Activated CD4-positive, alpha-beta T cell treated with anti-CD3 and anti-CD28 coated beads, Interleukin-2, amount 10 ng/mL, durations not matched to agents 24 days and 14 days (primary cell): ENCODE measurements at places on chromosomes 5 and 9.
A peak's percentile ranks its signal among the peaks of the same experiment; 100 is the strongest.

DNA sequence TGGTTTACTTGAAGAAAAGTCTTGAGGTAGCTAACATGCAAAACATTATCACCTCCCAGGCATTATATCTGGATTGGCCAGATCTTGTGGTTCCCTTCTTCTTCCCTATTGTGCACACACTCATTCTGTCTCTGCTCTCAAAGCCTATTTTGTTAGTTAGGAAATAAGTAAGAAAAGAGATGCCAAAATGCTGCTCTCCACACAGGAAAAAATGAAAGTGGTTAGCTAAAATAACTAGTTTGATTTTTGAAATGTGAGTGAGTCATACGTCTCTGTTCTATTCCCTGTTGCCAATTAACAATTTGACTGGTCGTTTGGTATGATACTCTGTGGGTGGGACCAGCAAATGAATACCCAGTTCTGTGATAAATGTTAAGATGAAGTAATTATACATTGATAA is 28.1 kb downstream of the LMNB1 start:
- no peak for DNase-seq

GRCh38 chr9:123834889-123835562 is 94.9 kb downstream of the DENND1A start:
- DNase-seq: no peak

DNA sequence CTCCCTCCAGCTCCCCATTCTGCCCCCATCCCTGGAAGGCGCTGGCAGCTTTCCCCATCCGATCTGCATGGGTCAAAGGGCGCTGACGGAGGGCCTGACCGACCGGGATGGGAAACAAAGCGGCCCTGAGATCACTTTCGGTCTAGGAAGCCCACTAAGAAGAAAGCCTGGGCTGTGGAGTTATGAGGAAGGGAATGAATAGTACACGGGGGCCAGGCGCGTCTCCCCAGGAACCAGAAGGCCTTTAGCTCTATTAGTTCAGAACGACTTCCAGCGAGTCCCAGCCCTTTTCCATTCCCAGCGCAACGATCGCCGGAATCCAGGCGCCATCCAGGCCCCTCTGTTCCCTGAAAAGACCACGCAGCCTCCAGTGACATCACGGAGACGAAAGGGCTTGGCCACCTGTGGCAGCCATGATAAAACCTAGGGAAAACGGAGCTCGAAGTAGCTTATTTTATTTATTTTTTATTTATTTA is 70.1 kb upstream of the CCDC180 start:
- DNase-seq: peak; percentile 51

- no peak for DNase-seq
These were observed 32.6 kb downstream of the CSNK1A1 start for GRCh38 chr5:149518620-149519019.

GRCh38 chr5:103693517-103693916 is 130.9 kb upstream of the NUDT12 start:
- no peak for DNase-seq

GRCh38 chr9:36146651-36147050 is 10.1 kb downstream of the GLIPR2 start:
- DNase-seq: no peak

DNA sequence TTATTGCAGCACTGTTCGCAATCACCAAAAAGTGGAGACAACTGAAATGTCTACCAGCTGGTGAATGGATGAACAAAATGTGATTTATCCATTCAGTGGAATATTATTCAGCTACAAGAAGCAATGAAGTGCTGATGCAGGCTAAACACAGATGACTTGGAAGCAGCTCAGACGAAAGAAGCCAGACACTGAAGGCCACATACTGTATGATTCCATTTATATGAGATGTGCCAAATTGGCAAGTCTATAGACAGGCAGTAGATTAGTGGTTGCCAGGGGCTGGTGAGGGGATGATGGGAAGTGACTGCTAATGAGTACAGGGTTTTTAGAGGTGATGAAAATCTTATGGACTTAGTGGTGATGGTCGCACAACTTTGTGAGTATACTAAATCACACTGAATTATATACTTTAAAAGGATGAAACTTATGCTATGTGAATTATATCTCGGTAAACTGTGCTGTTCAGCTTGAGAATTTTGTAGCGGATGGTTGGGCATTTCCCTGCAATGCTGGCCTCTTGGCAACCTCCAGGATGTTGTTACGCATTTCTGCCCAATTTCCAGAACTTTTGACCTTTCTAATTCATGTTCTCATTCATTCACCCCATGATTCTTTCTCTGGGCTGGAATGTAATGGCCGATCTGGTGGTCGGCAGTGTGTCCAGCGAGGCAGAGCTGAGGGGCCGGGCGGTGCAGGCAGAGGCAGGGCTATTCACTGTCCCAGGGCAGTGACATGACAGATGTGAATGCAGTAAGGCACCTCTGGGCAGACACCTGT is 22.0 kb upstream of the WNK2 start:
- DNase-seq: no peak

DNA sequence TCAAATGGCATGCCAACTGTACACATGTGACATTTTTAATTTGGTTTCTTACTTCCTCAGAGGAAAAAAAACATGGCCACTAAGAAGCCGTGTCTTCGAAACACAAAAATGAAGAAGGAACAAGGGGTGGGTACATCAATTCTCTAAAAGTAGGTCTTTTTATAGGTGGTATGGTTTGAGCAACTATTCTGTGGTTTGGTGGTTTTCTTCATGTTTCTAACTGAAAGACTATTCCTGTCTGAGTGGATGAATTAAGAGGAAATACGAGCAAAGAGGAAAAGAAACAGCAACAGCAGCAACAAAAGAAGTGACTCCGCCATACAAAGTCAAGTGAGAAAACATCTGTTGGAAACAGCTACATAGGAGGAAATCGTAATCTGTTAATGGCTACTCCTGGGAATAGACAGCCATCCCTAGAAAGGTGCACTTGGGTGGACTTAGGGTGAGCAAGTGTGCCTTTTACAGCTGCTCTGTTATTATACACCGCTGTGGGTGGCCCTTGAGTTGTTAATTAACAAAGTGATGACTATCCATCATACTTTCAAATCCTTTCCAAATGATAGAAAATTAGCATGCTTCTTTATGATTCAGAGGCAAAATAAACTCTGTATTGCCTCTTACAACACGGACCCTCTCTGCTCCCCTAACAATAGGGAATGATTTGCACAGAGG is 575.8 kb downstream of the TLE1 start:
- DNase-seq: no peak

DNA sequence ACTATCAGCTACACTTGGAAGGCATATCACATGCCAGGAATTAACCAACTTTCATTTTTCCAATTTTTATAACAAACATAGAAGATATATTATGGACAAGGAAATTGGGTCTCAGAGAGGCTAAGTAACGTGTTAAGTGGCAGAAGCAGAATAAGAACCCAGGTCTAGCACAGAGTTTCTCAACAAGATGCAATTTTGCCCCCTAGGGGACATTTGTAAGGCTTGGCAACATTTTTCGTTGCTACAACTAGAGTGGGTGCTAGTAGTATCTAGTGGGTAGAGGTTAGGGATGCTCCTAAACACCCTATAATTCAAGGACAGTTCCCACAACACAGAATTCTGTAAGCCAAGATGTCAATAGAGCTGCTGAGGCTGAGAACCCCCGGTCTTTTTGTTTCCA is 180.6 kb downstream of the SNCAIP start:
- no peak for DNase-seq

GRCh38 chr9:78189001-78189400 is 46.9 kb upstream of the CEP78 start:
- no peak for DNase-seq

DNA sequence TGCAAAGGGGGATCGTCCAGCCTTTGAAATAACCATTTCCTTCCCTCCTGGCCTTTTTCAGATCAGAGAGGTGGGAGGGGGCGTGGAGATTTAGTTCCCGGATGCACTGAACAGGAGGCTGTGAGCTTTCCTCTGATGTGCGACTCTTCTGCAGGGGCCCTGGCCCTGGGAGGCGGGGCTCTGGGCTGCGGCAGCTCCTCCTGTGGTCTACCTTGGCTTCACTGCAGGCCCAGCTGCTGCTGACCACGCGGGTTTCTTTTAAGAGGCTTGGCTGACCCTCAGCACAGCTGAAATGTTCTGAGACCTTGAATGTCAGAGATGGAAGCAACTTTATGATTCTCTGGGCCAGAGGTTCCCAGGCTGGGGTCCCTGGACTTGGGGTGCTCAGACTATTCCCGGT is 27.0 kb upstream of the COL15A1 start:
- no peak for DNase-seq

- no peak for DNase-seq
These were observed 207.6 kb upstream of the DMRTA1 start for GRCh38 chr9:22238809-22239684.

DNA sequence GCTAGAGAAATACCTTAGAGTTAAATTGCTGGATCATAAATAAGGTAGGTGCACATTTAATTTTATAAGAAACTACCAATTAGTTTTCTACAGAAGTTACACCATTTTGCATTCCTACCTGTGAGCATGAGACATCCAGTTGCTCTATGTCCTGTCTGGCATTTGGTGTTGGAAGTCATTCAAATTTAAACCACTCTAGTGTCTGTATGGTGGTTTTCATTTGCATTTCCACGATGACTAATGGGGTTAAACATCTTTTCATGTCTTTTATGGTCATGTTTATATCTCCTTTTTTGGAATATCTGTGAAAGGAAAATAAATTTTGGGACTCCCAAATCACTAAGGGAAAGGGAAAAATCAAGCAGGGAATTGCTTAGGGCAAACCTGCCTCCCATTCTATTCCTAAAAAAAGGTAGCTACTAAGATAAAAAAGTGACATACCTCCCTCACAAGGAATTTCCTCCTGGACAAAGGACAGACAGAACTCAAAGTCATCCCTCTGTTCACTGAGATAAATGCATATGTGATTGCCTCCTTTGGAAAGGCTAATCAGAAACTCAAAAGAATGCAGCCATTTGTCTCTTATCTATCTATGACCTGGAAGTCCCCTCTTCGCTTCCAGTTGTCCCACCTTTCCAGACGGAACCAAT is 31.6 kb upstream of the ADCY2 start:
- DNase-seq: no peak

GRCh38 chr5:109674596-109674995 is 15.1 kb upstream of the MAN2A1 start:
- no peak for DNase-seq

DNA sequence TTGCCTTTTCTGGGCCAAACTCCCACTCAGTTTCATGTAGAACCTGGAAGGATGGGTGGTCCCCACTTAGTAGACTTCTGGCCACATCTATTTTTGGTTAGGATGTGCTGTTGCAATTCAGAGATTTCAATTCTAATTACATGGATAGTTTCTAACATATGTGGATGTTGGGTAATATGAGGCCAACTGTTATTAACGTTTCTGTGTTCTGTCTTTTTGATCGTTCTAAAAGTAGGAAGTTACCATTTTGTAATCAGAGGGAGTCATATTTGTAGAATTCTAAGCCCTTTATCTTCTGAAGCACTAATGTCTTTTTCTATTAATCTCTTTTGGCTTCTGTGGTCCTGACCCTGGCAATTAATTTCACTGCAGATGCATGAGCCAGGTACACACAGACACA is 141.6 kb upstream of the SPEF2 start:
- no peak for DNase-seq

DNA sequence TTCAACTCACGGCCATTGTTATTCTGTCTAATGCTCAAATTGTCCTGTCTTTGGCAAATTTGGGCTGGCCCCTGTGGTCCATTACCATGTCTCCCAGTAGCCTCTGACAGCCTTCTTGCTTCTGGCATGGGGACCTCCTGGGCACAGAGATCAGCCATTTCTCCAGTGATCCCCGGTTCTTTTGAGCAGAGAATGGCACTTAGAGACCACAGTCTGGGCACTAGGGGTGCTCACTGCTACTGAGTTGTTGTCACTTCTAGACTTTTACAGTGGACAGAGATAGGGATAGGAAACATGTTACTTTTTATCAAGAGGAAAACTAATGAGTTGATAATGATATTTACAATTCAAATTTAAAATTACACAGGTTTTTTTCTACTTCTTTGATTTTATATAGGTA is 47.6 kb upstream of the BARHL1 start:
- DNase-seq: no peak

- no peak for DNase-seq
These were observed 18.8 kb upstream of the FCN1 start for GRCh38 chr9:134936346-134937163.

GRCh38 chr9:93023521-93023815 is 35.0 kb upstream of the SUSD3 start:
- DNase-seq: no peak

DNA sequence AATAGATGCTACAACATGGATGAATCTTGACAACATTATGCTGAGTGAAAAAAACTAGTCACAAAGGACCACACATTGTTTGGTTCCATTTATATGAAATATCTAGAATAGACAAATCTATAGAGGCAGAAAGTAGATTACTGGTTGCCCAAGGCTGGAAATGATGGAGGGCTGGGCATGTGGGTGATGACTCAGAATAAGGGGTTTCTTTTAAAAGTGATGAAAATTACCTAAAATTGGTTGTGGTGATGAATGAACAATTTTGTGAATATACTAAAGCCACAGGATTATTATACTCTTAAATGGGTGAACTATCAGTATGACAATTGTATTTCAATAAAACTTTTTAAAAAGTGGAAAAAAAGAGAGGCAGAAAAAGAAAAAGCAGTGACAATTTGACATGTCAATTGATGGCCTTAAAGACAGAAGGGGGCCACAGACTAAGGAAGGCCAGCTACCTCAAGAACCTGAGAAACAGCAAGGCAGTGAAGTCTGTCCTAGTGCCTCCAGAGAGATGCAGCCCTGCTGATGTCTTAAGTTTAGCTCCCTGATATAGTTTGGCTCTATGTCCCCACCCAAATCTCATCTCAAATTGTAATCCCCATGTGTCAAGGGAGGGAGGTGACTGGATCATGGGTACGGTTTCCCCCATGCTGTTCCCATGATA is 182.7 kb downstream of the PIK3R1 start:
- no peak for DNase-seq

DNA sequence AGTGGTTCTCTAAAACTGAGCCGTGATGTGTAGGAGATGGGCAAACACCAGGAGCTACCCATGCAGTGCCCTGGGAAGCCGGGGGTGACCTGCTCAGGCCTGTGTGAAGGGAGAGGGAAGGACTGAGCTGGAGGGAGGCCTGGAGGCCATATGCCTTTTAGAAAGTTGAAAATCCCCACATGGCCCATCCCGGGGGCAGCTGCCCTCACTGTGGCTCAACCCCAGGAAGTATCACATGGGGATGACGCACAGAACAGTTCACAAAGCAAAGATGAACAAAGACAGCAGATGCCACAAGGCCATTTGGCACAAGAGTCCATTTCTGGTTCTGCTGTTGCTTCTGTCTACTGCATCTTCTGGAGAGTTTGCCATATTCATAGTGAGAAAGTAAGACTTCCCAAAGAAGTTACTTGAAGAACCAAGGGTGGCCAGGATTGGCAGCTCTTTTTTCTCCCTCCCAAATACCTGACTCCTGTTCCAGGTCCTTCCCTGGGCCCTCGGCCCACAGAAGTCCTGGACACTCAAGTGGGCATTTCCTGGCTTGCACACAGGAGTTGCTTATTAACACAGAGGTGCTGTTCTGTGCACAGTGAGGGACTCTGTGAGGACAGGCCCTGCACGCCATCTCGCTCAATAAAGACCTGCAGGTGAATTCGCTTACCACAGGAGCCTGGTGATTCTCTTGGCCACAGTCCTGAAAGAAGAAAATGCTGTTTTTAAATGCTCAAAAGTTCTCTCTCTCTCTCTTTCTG is 25.1 kb downstream of the ACSL6 start:
- no peak for DNase-seq

- DNase-seq: no peak
These were observed 197.0 kb downstream of the DRD1 start for GRCh38 chr5:175246889-175247520.

GRCh38 chr5:91162534-91163381 is 220.4 kb downstream of the ARRDC3 start:
- DNase-seq: peak; percentile 90

- DNase-seq: no peak
These were observed 74.4 kb upstream of the SHISAL2B start for GRCh38 chr5:64615895-64616294.
